Nucleus accumbens (tissue), 56 donors: ENCODE measurements at places on chromosomes 7 and 10.

DNA sequence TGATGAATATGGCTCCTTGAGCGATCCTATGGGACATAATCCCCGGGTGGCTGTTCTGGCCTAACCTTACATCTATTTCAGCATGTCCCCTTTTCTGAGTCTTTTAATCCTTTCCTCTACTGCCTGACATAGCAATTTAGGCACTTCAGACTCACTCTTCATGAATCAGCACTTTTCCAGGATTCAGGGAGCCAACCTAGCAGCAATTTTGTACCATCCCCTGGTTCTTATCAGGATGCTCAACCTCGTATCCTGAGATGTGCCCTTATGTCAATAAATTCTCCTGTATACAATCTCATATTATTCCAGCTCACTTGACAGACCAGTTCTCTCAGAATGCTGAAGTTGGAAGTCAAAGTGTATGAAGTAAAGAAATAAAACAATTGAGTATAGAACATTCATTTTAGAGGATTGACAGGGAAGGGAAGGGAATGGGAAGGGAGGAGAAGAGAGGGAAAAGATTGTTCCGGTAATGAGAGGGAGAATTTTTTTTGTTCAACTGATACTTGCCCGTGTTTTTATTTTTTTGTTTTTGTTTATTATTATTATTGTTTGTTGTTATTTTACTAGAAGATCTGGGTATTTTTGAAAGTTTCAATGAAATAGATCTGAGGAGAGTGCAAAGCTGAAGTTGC is 8.2 kb upstream of the ZC3HAV1 start:
- DNase-seq, result no peak

DNA sequence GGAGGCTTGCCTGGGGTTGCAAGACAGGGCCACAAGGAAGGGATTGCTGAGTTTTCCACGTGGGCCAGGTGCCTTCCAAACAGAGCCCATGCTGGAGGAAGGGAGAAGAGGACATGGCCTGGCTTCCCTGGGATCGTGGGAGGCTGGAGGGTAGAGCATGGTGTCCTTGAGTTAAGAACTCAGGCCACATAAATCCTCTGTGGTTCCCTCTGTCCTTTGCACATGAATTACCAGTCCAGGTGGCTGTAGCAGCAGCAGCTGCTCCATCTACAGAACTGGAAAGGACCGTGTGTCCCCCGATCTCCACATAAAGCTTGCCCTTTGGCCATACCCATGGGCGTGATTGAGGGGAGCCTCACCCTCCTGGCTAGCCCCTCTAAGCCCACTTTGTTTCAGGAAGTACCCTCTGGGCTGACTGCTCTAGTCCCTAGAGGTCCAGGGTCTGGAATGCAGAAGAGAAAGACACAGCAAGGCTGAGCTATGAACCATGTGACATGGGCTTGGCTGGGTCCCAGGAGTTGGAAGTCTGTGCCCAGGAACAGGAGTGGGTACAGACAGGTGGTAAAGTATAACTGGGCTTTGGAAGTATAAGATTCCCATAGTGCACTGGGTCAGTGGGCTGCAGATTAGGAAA is 84.9 kb downstream of the C10orf105 start:
- no peak for DNase-seq

- DNase-seq, result no peak
Observed at GRCh38 chr7:147796581-147796980, 794.0 kb upstream of the C7orf33 start.

- DNase-seq, result no peak
Observed at GRCh38 chr10:86413046-86413728, 46.6 kb upstream of the GRID1 start.

DNA sequence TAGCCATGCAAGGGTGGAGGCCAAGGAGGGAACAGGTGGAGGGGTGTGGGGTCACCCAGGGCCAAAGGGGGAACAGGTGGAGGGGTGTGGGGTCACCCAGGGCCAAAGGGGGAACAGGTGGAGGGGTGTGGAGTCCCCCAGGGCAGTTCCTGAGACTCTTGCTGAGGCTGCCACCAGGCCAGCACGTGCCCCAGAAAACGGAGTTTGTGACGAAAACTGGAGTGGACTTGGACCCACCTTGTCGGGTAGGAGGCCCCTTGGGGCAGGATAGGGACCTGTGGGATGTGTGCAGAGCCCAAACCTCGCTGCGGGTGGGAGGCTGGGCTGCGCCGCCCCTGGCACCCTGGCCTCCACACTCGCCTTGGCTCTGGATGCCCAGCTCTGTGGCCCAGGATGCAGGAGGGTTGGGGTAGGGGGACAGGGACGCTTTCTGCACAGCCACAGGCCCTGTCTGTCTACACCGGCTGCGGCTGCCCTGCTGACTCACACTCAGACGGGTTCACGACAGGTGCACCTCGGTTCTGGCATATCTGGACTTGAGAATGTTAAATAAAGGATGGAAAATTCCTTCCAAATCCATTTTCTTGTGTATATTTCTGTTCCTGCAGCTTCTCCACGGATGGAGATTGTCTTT is 562 bp upstream of the ADGRA1 start:
- no peak for DNase-seq

DNA sequence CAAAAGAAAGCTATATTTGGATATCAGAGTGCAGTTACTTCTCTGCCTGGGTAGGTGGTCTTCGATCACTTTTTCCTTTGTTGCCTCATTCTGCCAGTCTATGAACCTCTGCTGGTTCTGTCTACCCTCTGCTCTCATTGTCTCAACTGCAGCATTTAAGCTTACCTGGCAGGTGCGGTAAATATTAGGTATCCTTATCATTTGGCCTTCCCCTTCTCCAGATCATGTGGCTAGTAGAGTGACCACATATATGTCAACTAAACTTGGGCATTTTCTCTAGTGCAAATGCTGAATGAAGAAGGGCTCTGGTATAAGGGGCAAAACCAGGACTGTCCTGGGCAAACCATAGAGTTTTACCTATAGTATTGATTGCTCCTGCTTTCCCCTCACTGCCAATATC is 180.8 kb downstream of the MDFIC start:
- no peak for DNase-seq

DNA sequence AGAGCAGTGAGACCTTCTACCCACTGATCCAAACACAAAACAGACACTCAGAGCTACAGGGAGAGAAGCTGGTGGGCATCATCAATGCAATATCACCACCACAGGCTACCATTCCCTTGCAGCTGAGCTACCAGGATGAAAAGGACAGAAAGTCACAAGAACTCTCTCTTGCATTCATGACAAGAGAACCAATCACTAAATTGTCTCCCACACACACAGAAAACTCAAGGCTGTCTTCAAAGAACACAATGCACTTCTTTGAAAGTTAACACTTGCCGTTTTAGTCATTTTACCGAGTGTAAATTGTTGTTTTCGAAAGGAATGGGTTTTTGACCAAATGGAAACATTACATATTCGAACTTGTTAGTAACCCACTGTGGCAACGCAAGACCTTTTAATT is 626.6 kb downstream of the SORCS1 start:
- no peak for DNase-seq
